ENCODE measurements at places on chromosomes 2 and 18.

GRCh38 chr2:223523551-223524001 lies 78.6 kb downstream of the SCG2 start:
- DNase-seq = no peak

GRCh38 chr2:104758199-104758620 lies 95.7 kb upstream of the POU3F3 start:
- no peak for DNase-seq

- DNase-seq = no peak
Observed at GRCh38 chr2:60583604-60584003, 30.1 kb upstream of the BCL11A start.

DNA sequence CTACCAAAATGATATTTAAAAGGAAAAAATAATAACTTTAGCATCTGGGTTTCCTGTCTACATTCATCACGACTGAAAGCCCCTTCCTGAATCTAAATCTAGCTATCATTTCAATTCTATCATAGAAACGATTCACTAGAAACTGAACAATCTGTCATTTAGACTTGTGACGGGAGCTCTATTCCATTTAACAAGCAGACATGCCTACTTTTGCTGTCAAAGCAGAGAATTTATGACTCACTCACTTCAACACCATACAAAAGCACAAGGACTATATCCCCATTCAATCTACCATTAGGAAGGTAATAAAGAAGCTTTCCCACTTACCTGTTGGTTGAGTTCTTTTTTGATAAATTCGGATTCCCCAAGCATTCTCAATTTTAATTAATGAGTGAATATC lies 1072.3 kb downstream of the LRP1B start:
- no peak for DNase-seq

- DNase-seq = no peak
Observed at GRCh38 chr18:6591491-6591890, 138.0 kb upstream of the ARHGAP28 start.

GRCh38 chr18:70028084-70028483 lies 80.4 kb upstream of the CD226 start:
- no peak for DNase-seq

DNA sequence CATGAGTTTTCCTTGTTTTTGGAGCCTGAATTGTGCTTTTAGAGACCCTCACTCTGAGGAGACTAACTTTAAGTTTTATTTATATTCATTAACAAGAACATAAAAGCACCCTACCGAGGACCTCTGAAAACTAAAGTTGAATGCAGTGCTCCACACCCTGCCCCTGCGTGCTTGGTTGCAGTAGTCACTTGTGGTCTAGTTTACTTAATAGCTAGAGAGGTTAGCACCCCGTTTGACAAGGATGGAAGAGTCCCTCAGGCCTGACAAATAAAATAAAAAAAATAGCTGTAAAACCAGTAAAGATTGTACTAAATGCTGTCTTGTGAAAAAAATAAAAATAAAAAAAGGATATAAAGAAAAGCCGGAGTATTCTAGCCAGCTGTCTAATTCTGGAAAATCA lies 395.2 kb downstream of the MTX2 start:
- no peak for DNase-seq

DNA sequence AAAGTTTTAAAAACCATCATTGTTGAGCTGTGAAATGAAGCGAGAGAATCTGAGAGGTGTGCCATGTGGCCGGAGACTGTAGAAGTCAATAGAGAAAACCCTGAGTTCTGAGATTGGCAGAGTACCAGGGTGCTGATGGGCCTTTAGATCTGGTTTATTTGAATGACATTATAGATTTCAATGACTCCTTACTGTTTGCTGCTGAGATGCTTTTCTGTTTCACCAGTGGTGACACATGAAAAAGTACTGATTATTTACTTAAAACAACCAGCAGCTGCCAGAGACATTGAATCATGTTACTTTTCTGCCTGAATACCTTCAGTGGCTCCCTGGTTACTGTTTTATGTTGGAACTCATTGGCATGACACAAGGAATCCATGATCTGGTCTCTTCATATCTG lies 602.7 kb upstream of the ZNF804A start:
- DNase-seq = no peak

DNA sequence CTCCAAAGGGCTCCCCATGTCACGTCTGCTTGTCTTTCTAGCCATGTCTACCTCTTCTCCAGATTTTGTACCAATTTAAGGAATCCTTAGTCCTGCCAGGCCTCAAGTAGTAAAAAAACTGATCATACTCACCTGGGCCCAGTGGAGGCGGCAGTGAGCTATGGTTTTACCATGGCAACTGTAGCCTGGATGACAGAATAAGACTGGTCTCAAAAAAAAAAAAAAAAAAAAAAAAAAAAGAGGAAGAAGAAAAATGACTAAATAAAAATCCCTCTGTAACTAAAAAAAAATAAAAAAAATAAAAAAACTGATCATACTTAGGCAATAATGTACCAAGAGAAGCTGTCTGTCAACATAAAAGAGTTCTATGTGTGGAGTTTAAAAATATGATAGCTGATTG lies 221.6 kb downstream of the NR4A2 start:
- DNase-seq = no peak

DNA sequence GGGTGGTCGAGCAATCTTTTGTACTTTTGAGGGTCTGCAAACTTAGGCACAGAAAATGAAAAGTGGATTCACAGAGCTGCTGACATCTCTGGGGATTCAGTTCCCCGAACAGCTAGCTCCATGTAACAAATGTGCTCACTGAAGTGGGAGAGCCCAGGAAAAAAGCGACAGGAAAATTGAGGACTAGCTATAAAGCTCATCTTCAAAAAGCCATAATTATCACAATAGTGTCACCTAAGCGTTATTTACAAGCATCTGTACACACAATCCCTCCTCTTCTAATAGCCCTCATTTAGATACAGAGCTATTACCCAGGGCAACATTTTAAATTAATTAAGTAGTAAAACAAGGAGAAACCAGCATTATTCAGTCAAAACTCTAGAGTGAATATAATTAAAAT lies 36.1 kb downstream of the RNF152 start:
- no peak for DNase-seq

DNA sequence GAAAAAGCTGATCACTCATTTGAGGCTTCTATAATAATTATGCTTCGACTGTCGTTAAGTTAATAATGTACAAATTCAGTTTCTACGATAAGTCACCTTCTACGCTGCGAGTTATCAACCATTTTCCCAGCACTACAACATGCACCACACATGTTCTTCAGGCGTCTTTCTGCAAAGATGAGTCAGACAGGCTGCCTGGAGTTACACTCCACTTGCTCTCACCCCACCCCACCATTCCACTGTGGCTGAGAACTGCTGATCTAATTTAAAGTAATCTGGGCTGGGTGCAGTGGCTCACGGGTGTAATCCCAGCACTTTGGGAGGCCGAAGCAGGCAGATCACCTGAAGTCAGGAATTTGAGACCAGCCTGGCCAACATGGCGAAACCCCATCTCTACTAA lies 218.6 kb downstream of the DYM start:
- DNase-seq = no peak

GRCh38 chr18:26930630-26931029 lies 65.1 kb upstream of the AQP4 start:
- DNase-seq = no peak

DNA sequence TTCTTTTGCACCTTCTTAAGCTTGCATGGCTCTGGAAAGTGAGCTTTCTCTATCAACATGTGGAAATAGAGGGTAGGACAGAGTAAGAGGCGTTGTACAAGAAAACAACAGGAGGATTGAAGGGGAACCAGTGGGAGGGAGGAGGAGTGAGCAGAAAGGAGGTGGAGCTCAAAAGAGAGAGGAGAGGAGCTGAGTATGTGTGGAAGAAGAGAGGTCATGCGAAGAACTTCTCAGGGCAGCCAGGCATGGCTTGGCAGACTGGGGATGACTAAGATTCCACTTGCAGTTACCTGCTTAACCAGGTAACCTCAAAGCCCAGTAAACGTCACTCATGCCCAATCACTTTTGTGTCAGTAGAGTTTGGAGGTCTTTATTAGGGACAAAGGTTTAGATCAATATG lies 105.1 kb downstream of the BCL2L11 start:
- DNase-seq = no peak

GRCh38 chr2:142042536-142043199 lies 88.1 kb downstream of the LRP1B start:
- no peak for DNase-seq

DNA sequence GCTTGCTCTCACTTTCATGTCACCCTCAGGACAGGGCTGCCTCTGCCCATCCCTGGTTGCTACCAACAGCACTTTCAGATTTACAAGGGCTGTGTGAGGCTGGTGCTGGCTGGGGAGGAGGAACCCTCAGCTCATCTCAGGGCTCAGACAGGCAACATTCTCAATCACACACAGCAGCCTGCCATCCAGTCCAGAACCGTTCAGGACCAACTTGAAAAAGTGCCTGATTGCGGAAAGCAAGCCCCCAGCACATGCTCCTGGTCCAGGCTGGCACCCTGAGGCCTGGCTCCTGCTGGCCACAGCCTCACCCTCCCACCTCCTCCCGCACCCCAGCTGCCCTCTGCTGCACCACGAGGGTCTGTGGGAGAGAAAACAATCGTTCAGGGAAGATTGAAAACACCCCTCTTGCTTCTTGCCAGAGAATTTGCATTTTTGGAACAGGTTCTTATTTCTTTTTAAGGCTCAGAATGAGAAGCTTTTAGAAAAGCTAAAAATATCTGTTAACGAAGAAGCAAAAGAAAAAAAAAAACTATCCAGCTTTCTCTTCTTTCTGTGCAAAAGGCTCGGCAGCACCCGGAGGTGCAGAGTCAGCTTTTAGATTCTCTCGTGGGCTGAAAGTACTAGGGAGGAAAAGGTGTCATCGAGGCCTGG lies 403.8 kb upstream of the ID2 start:
- DNase-seq = peak; percentile 37

DNA sequence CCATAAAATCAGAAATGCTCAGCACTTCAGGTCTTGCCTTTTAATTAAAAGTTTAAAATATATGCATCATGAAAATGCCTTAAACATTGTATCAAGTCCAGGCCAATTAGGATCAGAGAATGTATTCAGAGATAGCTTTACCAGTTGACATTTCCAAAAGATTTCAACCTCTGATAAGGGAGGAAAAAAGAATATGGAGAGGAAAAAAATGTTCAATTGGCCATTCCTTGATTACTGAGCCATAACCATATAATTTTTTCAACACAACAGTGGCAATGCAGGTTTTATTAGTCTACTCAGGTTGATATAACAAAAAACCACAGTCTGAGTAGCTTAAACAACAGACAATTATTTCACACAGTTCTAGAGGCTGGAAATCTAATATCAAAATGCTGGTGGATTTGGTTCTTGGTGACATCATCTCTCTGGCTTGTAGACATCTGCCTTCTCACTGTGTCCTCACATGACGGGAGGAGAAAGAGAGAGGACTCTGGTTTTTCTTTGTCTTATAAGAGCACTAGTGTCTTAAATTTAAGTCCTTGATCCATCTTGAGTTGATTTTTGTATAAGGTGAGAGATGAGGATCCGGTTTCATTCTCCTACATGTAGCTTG lies 111.9 kb downstream of the IRS1 start:
- DNase-seq = no peak

GRCh38 chr18:62384068-62384467 lies 59.0 kb downstream of the TNFRSF11A start:
- DNase-seq = no peak

GRCh38 chr2:149094217-149095015 lies 55.9 kb downstream of the LYPD6B start:
- DNase-seq = no peak

DNA sequence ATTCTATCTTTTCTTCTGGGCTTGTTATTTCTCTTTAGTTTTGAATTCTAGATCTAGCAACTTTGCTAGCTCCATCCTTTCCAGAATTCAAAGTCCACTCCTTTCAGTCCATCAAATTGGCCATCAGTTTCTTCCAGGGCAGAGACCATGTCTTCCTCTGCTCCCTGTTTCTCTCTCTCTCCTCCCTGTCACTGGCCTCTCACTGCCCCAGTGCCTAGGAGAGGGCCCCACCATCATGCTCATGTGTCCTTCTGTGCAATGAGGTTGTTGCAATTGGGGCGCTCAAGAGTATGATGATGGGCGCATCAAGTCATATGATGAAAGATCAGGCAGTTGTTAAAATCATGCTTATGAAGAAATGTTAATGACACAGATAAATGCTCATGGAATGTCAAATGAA lies 159.2 kb upstream of the HS6ST1 start:
- no peak for DNase-seq

GRCh38 chr2:144516411-144516980 lies 3.4 kb downstream of the ZEB2 start:
- peak; percentile 33 for DNase-seq

- DNase-seq = peak; percentile 68
Observed at GRCh38 chr18:58135701-58136331, 91.8 kb downstream of the NEDD4L start.

DNA sequence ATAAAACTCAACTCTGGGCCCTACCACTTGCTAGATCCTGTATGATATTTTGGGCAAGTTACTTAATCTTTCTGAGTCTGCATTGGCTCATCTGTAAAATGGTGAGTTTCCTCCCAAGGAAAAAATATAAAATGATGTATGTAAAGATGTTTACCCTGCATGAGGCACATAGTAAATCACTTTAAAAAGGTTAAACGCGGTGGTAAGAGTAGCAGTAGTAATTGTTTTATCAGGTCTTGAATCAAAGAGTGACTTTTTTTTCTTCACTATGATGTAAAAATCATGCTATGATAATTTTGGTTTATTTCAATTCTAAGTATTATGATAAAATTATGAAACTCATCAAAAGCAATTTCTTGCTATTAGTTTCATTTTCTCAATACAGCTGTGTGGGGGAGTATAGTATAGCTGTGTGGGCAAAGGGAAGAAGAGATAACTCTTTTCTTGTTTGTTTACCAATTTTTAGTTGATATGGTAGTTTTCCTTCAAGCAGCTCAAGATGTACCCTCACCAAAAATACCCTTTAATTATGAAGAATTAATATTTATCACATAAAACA lies 10.7 kb downstream of the ARHGAP15 start:
- no peak for DNase-seq

DNA sequence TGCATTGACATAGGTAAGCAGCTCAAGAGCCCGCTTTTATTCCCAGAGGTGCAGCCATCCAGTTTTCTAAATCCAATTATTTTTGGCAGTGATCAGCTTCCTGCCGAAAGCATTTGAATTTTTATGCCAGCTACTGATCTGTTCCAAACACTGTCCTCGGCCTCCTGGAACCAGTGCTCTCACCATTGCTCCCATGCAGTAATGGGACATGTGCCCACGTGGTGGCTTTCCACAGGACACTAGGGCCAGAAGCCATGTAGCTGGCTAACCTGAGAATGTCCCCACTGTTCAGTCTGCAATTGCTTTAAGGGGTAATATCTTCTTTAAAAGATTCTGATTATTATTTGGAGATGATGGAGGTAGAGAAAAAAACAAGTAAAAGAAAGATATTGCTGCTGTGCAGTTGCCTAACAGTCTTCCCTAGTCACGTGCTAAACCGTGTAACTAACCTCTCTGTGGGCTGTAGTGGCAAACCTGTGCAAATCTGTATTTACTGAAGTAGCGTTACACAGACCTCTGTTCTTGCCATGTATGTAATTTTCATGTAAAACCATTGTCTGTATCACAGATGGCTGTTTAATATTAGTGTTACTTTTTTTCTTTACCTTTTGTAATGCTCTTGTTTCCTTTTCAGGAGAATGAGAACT lies 13.0 kb downstream of the GRHL1 start:
- DNase-seq = no peak

- DNase-seq = no peak
Observed at GRCh38 chr2:62383846-62384245, 122.1 kb downstream of the TMEM17 start.

All from ovary (tissue), 10 donors.